ENCODE measurements at places on chromosomes 16 and 17.

GRCh38 chr17:19374136-19374535 lies 4.2 kb upstream of the MAPK7 start:
- H3K4me1 ChIP-seq = peaks cover 7% of the 10 kb centered on the region
- no peak for DNase-seq
- H3K4me3 ChIP-seq = no peak overlapping the region
- H3K36me3 ChIP-seq = no peaks in the 10 kb centered on the region
- no peak overlapping the region for H3K27ac ChIP-seq

DNA sequence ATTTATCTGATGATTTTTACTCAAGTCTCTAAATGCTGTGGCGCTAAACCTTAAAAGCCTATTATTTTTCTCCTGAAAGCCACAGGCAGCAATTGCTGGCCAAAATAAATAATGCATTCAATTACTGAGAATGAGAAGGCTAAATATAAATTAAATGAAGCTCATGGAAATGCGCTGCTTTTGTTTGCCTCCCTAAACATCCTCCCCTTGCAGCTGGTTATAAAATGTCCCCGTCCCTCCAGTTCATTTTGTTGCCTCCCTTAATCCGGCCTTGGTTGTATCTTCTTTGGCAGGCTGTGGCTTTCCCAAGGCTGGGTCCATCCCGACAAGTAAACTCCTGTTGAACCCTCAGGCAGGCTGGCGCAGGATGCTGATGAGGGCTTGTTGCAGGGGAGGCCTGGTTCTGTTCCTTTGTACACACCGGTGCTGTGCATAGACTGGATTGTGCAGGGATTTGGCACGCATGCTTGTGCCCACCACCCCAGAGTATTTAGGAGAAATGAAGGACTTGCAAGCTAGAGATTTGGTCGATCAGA lies 62.7 kb downstream of the KNOP1 start:
- 0 out of 2 replicates have a peak, but pooled peaks cover 9% of the 10 kb centered on the region for H3K4me1 ChIP-seq
- no peak overlapping the region for H3K4me3 ChIP-seq
- no peaks in the 10 kb centered on the region for H3K27me3 ChIP-seq
- no peak for DNase-seq
- no peak overlapping the region for H3K27ac ChIP-seq

DNA sequence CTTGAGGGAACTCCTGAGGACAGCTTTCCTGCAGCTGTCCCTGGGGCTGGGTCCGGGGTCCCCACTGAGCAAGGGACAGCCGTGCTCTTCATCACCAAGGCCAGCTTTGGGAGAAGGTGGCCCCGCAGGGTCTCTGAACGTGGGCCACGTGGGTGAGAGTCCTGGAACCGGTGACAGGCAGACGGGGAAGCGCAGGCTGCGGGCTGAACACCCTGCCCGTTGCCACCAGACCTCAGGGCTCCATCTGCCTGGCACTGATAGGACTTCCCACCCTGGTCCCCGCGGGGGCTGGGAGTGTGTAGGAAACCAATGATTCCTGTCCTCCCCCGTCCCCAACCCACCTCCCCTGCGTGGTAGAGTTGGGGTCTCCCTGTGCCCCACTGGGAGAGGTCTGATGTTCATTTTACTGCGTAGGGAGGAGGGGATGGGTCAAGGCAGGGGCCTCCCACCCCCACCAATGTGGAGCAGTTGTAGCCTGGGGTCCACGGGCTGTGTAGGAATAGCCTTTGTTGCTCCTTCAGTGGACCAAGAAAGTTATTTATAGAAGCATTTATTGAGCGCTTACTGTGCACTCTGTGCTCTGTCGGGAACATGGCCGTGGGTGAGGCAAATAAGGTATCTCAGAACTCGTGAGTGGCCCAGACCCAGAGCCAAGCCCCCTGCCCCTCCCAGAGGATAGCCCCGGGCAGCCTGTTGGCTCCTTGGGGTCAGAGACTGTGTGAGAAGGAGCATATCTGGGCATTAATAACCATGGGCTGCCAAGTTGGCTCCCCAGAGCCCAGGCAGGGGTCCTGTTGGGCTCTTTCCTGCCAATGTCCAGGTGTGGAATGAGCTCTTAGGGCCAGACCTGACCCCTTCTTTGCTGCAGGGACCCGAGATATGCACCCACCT lies 1.3 kb downstream of the ADGRG1 start:
- peaks cover 6% of the 10 kb centered on the region for H3K4me1 ChIP-seq
- peaks cover 1% of the 10 kb centered on the region for H3K36me3 ChIP-seq
- no peak for DNase-seq
- H3K27me3 ChIP-seq = no peaks in the 10 kb centered on the region

DNA sequence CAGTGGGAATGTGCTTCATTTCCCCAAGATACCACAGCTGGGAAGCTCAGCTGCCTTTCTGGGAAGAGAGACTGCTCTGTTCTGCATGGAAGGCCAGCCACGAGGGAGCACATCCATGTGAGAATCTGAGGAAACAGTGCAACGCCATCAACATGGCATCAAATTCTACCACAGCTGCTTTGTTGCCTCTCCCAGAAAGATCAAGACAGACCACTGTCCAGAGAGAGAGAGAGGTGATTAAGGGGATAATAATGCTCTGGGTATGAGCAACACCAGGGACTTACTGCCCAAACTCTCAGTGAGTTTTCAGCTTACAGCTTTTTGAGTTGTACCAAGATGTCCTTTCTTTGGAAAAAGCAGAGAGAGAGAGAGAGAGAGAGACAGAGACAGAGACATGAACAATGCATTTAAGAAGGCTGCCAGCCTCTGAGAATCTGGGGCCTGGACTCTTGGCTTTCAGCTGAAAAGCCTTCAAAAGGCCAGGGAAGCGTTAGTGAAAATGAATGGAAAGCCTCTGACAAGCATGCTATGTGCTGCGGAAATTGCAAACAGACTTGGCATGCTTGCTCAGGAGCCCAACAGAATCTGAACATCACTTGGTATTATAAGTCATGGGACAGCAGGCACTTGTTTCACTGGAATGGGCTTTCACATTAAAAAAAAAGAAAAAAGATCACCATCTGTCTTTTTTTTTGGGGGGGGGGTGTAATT lies 223.1 kb downstream of the MAP2K6 start:
- H3K4me1 ChIP-seq = no peaks in the 10 kb centered on the region
- no peak for DNase-seq
- no peaks in the 10 kb centered on the region for H3K36me3 ChIP-seq

DNA sequence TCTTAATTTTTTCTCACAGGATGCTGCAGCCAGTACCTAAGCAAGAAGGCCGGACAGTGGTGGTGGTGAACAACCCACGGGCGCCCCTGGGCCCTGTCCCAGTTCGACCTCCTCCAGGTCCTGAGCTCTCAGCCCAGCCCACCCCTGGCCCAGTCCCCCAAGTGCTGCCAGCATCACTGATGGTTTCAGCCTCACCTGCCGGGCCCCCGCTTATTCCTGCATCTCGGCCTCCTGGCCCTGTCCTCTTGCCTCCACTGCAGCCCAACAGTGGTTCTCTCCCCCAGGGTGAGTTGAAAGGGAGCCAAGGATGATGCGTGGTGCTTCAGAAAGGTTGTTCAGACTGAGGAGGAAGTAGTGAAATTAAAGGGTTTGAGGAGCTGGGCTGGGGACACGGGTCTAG lies 21.7 kb downstream of the SRCAP start:
- no peak for DNase-seq
- peaks cover 11% of the 10 kb centered on the region for H3K36me3 ChIP-seq
- H3K4me1 ChIP-seq = no peaks in the 10 kb centered on the region
- H3K27ac ChIP-seq = no peak overlapping the region
- H3K4me3 ChIP-seq = no peak overlapping the region
- H3K27me3 ChIP-seq = no peaks in the 10 kb centered on the region

DNA sequence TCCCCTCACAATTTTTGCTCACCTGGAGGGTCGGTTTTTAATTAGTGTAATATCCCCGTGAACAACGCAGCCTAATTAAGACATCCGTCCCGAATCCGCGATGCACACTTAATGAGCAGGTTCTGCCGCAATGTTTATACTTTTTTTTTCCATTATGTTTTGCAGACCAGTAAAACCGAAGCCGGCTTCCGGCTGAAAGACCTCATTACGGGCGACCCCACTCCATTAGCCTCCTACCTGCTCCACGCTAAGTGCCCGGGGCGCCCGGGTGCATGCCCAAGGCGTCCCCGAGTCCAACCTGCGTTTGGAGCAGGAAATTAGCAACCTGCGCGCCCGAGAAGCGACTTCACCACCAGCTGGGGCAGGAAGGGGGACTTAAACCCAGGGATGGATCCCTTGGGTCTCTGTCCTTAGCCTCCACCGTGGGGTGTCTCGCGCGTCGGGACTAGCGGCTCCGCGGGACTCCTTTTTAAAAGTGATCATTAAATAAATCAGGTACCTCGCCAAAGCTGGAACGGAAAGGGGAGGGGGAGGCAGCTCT lies 1.7 kb downstream of the RBFOX3 start:
- no peak overlapping the region for H3K27ac ChIP-seq
- no peaks in the 10 kb centered on the region for H3K36me3 ChIP-seq
- H3K4me1 ChIP-seq = peaks cover 10% of the 10 kb centered on the region
- no peak for DNase-seq
- peak overlapping the region; percentile 9 for H3K4me3 ChIP-seq

DNA sequence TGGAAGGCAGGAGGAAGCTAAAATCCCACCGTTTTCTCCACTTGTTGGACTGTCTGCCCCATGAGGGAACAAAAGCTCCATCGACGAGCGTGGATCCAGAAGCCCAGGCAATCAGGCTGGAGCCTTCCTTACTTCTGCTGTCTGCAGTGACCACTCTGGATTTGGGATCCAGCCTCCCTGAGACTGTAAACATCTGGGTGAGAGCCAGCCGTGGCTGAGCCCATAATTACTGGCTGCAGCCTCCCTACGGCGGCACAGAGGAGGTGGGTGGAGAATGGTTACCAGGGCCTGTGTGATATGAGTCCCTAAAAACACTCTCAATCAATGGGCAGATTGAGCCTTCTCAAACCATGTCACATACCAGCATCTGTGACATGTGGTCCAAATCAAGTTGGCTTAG lies 158.2 kb downstream of the FOXL1 start:
- no peaks in the 10 kb centered on the region for H3K36me3 ChIP-seq
- DNase-seq = no peak
- no peak overlapping the region for H3K27ac ChIP-seq

GRCh38 chr17:33908363-33909064 lies 346.6 kb upstream of the CCL2 start:
- H3K4me3 ChIP-seq = no peak overlapping the region
- no peak overlapping the region for H3K27ac ChIP-seq
- no peaks in the 10 kb centered on the region for H3K4me1 ChIP-seq
- no peaks in the 10 kb centered on the region for H3K27me3 ChIP-seq

GRCh38 chr16:56192986-56193945 lies 2.0 kb downstream of the GNAO1 start:
- H3K4me1 ChIP-seq = peaks cover 5% of the 10 kb centered on the region
- H3K36me3 ChIP-seq = no peaks in the 10 kb centered on the region

DNA sequence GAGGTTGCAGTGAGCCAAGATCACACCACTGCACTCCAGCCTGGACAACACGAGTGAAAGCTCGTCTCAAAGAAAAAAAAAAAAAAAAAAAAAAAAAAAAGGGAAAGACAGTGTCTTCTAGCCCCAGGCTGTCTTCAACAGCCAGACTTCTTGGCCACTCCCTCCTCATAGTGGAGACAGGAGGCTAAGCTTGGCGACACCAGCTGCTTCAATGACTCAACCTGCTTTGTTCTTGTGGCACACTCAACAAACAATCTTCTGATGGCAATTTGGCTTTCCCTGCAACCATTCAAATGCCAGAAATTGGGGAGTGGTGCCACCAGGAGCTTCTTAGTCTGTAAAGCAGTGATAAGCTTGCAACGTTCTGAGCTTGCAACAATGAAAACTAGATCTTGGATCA lies 290.4 kb upstream of the DYNLRB2 start:
- peaks cover 5% of the 10 kb centered on the region for H3K4me1 ChIP-seq
- no peaks in the 10 kb centered on the region for H3K27me3 ChIP-seq
- H3K27ac ChIP-seq = no peak overlapping the region
- no peaks in the 10 kb centered on the region for H3K36me3 ChIP-seq
- no peak for DNase-seq

DNA sequence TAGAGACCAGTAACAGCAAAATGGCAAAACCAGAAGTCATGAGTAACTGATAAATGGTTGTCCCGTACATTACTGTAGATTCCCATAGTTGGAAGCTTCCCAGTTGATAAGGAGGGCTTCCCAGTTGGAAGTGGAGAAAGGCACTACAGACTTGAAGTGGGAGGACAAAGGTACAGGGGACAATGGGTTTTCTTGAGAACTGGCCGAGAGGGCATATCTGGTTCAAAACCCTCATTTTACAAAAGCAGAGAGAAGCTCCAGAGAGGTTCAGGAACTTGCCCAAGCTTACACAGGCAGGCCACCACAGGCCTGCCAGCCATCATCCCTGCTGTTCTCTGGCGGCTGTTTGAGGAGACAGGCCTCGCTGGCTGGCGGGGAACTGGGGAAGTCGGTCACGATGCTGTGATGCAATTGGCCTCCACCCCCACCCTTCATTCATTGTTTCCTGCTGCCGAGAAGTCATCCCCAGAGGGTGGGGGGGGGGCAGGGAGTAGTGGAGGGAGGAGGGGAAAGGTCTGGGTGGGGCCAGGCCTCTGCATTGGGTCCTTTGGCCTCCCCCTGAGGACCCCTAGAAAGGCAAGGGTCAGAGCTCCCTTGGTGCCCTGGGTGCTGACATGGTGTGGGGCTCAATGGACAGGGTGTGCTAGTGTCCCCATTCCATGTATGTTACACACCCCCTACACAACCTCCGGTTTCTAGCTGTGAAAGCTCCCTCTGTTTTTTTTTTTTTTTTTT lies 3.0 kb downstream of the UBALD2 start:
- H3K27me3 ChIP-seq = no peaks in the 10 kb centered on the region
- DNase-seq = no peak

DNA sequence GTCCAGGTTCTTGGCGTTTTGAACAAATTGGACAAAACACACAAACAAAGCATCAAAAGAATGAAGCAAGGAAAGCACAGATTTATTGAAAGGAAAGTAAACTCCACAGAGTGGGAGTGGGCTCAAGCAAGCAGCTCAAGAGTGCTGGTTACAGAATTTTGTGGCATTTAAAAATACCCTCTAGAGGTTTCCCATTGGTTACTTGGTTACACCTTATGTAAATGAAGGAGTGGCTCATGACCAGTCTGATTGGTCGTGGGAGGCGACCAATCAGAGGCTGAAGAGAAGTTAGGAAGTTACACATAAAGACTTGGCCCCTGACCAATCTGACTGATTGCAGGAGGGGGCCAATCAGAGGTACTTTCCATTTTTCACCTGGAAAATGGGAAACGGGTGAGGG lies 1373.8 kb upstream of the GOT2 start:
- no peak overlapping the region for H3K4me3 ChIP-seq
- no peaks in the 10 kb centered on the region for H3K36me3 ChIP-seq
- no peak for DNase-seq
- H3K4me1 ChIP-seq = no peaks in the 10 kb centered on the region
- no peak overlapping the region for H3K27ac ChIP-seq

- H3K27me3 ChIP-seq = no peaks in the 10 kb centered on the region
- H3K4me1 ChIP-seq = no peaks in the 10 kb centered on the region
- no peaks in the 10 kb centered on the region for H3K36me3 ChIP-seq
- DNase-seq = peak; percentile 17
- peak within 1 kb of the TSS; percentile 45 for H3K4me3 ChIP-seq
- H3K27ac ChIP-seq = no peak within 1 kb of the TSS
These were observed at the start of gene PITPNM3 for GRCh38 chr17:6556121-6557039. Gene PITPNM3 (minus strand): TSS chr17:6556555. CDS start chr17:6556406, 149 bp downstream.

GRCh38 chr16:27978876-27979275 lies 84.6 kb downstream of the GSG1L start:
- H3K36me3 ChIP-seq = no peaks in the 10 kb centered on the region
- no peaks in the 10 kb centered on the region for H3K4me1 ChIP-seq
- H3K27me3 ChIP-seq = no peaks in the 10 kb centered on the region
